BE2C (cell line): ENCODE measurements at places on chromosomes 3 and 15.

- DNase-seq, result no peak
Observed at GRCh38 chr15:49462232-49462844, 39.3 kb downstream of the FGF7 start.

DNA sequence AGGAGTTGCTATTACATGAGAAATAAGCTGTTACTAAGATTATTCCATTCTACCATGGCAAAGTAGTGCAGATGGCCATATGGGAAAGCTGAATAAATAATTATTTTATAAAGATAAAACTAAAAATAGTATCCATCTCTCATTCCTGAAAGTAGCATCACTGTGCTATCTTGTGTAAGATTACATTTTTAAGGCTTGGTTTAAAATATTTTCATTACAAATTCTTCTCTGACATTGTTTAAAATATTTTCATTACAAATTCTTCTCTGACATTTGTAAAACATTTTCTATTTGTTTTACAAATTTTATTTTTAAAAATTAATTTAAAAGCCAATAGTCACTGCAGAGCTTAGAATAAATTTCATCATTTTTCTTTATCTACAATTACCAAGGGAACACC, 665.5 kb upstream of the NAALADL2 start:
- DNase-seq, result no peak

GRCh38 chr3:184821034-184821433, 9.1 kb downstream of the VPS8 start:
- no peak for DNase-seq

DNA sequence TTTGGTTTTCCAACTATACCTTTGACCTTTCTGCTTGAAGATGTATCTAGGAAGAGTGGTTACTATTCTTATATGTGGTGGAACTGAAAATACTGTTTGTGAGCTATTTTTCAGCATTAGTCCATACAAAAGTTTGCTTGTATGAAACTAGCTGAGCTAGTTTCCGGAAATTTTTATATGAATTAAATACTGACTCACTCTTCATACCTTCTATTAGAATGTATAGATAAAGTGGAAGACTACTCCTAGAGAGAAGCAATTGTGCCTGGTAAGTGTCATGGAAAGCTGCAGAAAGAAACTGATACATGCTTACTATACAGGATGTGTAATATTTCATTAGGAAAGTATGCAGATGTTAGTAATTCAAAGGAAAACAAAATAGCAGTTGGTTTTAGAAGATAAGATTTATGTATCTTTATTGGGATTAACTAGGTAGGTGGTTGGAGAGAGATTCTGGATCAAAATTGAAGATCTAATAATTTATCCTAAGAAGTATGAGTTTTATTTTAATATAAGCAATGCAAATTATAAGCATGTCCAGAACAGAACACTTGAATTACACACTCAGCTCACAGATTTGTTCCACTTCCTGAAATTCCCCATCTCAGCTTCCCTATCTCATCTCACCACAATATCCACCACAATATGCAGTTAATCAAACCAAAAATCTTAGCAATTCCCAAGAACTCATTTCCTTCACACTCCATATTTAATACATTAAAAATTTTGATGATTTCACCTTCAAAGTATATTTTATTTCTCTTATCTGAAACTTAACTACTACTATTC, 82.8 kb downstream of the BCHE start:
- DNase-seq, result no peak

- DNase-seq, result no peak
Observed at GRCh38 chr15:81645470-81645869, 271.5 kb upstream of the TMC3 start.

- DNase-seq, result no peak
Observed at GRCh38 chr15:26029146-26029545, 166.0 kb upstream of the ATP10A start.

DNA sequence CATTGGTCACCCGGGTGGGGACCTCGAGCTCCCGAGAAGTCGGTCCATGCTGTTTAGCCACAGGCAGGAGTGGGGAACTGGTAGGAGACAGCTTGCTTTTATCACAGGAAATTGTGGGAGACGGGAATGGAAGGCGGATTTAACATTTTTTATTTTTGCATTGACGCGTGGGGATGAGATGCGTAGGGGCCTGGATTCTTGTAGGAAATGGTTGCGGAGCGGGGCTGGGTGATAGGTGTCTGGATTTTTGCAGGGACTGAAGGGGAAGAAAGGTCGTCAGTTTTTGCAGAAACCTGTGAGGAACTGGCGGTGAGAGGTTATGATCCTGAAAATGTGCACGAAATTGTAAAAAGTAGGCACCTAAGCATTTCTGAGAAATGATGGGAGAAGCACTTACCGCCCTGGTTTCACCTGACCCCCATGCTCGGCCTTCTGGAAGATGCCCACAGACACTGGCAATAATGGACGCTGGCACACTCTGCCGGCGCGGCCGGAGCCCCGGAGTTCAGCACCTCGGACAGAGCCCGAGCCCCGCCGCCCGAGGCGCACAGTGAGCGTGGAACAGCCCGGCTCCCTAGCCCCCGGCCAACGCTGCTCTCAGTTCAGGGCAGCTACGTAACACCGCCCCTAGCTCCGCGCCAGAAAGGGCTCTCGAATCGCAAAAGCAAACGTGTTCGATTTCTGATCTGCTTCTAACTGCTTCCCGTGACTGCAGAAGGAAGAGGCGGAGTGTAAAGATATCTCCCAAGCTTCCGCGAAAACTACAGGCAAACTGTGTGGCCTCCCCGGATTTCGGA, 928 bp downstream of the ANKRD34C start:
- DNase-seq, result peak; percentile 28

- no peak for DNase-seq
Observed at GRCh38 chr15:38631119-38632075, 66.8 kb upstream of the RASGRP1 start.

GRCh38 chr3:43735618-43736017, 44.9 kb downstream of the ABHD5 start:
- no peak for DNase-seq

DNA sequence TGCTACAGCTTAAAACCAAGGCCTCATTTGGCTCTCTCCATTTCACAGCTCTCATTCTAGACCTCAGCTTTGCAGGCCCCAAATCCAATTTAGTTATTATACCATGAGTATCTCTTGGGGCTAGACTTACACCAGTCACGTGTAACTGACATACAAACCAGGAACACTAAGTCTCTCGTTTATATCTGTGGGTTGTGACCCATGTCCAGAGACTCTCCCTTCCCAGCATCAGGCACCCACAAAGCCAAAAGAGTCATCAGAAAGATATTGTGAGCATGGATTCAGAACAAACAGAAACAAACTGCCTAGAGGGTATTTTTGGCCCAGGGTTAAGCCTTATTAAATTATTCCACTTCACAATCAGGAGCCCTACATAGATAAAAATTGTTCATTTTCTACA, 5.6 kb upstream of the CCDC13 start:
- DNase-seq, result no peak

DNA sequence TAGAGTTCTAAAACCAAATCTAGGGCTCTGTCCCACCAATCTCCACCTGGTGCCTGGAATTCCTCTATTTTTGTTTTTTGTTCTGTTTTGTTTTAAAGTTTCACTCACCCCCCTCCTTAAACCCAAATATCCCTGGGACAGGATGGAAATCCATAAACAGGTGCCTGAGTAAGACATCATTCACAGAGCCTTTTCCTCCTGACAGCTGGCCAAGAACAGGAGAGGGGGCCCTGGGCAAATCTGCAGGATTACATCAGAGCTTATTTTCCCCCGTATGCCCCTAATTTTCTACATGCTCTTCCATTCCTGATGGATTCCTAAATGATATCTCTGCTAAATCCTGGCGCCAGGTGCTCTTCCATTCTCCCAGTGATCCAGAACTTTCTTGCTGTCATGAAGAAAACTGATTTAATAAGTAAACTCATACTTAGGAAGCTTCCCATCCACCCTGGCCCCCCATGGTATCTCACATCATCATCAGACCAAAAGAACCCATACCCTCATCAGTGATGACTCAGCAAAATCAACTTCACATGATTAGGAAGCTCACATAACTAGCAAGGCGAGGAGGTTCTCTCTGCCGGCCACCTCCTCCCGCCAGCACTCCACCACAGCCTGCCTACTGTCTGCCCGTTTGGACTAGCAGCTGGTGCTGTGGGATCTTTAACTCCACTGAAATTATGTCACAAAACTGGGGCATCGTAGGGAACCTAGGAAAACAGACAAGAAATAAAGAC, 61.0 kb downstream of the LIPC start:
- no peak for DNase-seq

- DNase-seq, result no peak
Observed at GRCh38 chr15:59644756-59645155, 12.6 kb downstream of the GTF2A2 start.

DNA sequence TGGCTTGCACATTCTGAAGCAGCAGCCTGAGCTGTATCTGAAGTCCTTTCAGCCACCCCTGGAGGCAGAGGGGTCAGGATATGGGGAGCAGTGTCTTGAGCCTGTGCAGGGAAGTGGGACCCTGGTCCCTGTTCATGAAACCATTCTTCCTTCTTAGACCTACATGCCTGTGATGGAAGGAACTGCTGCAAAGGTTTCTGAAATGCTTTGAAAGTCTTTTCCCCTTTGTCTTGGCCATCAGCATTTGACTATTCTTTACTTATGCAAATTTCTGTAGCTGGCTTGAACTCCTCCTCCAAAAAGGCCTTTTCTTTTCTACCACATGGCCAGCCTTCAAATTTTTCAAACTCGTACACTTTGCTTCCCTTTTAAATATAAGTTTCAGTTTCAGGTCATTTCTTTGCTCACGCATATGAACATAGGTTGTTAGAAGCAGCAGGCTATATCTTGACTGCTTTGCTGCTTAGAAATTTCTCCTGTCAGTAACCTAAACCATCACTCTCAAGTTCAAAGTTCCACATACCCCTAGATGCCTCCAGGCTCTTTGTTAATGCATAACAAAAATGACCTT, 62.3 kb downstream of the GALK2 start:
- DNase-seq, result no peak

DNA sequence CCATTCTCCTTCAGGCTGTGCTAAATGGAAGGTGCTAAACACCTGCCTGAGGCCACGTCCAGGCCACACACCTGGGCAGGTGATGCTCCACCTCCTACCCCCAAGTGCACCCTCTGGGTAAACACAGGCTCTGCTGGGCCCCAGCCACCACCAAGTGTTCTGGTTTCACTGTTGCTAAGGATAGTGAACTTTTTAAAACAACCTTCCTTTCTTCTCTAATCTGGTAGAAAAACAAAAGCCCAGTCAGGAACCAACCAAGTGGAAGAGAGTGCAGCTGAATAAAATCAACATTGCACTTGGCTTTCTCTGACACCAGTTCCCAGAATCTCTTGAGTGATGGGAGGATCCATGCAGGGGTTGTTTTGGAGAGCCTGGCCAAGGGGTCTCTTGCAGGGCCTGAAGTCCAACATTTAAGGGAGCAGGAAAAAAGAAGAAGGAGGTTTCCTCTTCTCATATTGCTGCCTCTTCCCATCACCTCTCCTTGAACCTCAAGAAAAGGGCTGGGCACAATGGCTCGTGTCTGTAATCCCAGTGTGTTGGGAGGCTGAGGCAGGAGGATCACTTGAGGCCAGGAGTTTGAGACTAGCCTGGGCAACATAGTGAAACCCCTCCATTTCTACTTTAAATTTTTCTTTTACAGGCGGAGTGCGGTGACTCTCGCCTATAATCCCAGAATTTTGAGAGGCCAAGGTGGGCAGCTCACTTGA, 26.2 kb upstream of the ATP13A3 start:
- no peak for DNase-seq

DNA sequence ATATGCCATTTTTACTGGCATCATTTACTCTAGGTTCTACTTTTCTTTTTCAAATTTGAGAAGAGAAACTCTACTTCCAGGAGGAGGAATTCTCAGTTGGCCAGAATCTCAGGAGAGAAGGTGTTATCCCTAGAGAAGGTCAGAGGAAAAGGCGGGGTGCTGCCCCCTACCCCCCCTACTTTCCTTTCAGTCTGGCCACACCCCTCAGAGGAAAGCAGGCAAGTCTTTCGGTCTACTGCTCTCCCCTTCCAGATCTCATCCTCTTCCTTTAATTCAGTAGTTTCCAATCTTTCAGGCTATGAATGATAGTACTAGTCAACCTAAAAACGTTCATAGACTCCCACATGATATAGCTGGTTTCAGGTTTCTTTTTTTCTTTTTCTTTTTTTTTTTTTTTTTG, 366.5 kb upstream of the TBL1XR1 start:
- DNase-seq, result no peak

- no peak for DNase-seq
Observed at GRCh38 chr3:47482366-47482765, 6.6 kb upstream of the SCAP start.

DNA sequence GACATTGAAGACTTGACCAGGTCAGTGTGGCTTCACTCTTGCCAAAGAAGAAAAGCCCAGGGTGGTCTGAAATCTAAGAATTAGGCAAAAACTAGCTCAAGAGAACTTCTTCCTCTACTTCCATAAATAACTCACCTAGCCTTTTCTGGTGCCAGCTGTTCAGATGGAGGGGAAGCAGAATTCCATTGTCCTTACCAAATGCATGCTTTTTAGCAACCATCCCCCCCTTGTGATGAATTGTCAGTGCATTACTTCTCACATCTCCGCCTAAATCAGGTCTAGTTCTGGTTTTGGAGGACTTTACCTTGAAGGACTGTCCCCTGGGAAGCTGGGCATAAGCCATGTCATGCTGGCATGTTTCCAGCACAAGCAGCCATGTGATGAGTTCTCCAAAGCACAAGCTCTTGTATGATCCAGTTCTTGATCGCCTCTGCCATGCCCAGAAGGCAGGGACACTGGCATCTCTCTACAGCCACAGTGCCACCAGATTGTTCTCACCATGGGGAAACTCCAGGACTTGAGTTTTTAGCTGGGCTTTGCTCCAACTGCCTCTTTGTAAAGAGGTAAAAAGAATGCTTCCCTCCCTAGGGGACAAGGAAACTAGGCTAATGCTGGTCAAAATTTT, 96.4 kb upstream of the IL12A start:
- DNase-seq, result peak; percentile 63

DNA sequence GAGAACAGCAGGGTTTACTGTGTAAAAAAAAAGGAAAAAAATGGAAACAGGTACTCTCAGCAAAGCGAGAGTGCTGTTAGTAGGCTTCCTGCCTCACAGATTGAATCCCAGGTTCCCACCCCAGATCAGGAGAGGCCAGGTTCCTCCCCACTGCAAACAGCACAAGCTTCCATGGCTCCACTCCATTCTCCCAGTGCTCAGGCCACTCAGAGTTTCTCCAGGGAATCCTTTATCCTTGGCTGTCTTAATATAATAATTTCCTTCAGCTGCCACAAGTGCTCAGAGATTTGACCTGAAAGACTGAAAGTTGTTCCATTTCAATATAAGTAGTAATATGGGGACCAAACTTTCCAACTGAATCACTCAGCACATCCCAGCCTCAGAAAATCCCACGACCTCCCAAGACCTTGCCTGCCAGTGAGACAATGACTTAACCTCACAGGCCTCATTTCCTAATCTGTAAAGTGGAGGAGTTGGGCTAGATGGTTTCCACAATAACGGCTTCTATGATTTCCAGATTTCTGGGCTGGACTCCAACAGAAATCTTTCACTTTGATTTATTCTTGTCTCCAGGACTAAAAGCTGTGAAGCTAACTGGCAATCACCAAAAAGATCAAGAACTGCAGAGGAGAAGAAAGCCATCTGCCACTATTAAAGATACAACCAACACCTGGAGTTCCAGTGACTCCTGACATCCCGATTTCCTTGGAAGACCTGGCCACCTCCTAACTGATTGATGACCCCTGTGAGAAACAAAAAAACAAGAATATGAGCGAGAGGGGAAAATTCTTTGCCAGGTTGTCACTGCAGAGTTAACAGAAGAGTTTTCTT, 289.5 kb downstream of the NEK10 start:
- no peak for DNase-seq

- peak; percentile 49 for DNase-seq
Observed at GRCh38 chr15:55289011-55289745, 435 bp downstream of the RAB27A start.
